ENCODE measurements at places on chromosomes 7 and 10.

GRCh38 chr10:91683975-91684374, 51.1 kb upstream of the PPP1R3C start:
- DNase-seq: no peak

DNA sequence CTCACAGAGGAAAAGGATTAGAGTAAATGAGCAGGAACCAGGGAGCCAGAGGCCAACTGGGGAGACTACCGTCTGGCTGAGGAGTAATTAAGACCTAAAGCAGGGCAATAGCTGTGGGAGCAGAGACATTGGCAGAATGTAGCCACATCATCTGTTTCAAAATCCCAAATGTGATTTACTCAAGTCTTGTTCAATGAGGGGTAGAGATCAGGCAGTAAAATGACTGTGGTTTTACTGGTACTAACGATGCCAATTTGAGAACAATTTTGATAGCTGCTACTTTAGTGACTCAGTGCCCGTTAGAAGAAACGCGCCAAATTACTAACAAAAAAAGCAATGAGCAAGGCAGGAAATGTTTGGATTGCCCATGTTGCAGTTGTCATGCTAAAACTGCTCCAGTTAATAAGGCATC, 12.7 kb upstream of the MIOS start:
- no peak for DNase-seq

- DNase-seq: no peak
Measured at GRCh38 chr10:535952-536351, 153.5 kb downstream of the DIP2C start.

GRCh38 chr7:152089183-152089582, 63.7 kb downstream of the GALNT11 start:
- no peak for DNase-seq

DNA sequence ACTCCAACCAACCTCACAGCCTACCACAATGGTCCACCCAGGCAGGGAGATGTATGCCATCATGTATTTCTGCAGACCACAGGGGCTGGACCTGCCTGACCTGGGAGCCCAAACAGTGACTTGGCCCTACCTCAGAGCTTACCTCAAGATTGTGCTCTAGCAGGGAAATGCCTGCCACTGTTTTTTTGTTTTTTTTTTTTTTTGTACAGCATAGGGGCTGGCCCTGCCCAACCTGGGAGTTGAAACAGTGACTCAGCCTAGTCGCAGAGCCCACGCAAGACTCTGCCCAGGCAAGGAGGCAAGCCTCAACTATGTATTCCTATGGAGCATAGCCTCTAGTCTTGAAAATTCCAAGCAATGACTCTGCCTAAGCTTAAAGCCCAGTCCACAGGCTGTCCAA, 39.3 kb upstream of the CDK6 start:
- no peak for DNase-seq

- no peak for DNase-seq
Measured at GRCh38 chr10:28678687-28679457, 1.6 kb downstream of the BAMBI start.

GRCh38 chr7:122430710-122431109, 126.2 kb upstream of the FEZF1 start:
- DNase-seq: no peak

GRCh38 chr7:148941598-148942275, 57.6 kb upstream of the EZH2 start:
- DNase-seq: no peak

All from amygdala (tissue), 56 donors.